DMS 273 treated with DMSO at 0.1 percent for 48 hours (cell line): ENCODE measurements at places on chromosomes 12 and 14.
A peak's percentile ranks its signal among the peaks of the same experiment; 100 is the strongest.

DNA sequence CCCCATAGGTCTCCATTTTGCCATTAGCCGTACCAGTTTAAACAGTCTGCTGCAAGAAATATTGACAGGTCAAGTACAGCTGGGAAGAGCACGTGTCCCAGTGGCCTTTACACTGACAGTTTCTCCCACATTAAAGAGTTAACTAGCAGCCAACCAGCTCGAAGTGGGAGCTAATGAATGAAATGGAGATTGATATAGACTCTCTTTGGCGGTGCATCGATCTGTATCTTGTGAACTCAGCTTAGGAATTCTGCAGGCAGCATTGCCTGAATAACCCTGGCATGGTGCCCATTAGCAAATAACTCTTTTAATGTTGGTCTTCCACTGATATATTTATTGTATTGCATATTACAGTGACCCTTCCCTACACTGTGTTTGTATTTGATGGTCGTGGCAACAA, 319.4 kb downstream of the EGLN3 start:
- DNase-seq = no peak

DNA sequence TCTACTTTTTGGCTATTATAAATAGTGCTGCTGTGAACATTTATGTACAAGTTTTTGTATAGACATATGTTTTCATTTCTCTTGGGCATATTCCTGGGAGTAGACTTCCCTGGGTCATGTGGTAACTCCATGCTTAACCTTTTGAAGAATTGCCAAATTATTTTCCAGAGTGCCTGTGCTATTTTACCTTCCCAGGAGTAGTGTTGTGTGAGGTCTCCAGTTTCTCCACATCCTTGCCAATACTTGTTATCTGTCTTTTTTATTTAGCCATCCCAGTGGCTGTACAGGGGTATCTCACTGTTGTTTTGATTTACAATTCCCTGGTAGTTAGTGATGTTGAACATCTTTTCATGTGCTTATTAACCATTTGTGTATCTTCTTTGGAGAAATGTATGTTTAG, 18.9 kb downstream of the UBE3B start:
- DNase-seq = no peak

- DNase-seq = peak; percentile 95
Measured at GRCh38 chr14:20603813-20604690, 12.9 kb upstream of the RNASE12 start.

DNA sequence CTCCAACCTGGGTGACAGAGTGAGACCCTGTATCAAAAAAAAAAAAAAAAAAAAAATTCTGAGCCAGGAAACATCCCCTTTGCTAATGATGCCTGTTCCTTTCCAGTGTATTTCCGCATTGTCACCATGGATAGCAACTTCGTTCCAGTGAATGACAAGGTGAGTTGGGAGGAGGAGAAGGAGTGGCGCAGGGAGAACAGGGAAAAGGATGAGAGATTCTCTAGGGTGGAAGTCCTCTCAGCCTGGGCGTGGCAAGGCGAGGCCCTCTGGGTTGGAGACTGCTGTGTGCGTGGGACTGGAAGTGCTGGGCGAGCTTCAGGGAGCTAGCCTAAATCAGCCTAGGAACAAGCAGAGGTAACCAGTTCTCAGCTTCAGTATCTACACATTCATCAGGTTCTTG, 7.2 kb downstream of the A2ML1 start:
- DNase-seq = no peak

GRCh38 chr14:61992139-61992538, 229.9 kb downstream of the SNAPC1 start:
- DNase-seq = no peak

DNA sequence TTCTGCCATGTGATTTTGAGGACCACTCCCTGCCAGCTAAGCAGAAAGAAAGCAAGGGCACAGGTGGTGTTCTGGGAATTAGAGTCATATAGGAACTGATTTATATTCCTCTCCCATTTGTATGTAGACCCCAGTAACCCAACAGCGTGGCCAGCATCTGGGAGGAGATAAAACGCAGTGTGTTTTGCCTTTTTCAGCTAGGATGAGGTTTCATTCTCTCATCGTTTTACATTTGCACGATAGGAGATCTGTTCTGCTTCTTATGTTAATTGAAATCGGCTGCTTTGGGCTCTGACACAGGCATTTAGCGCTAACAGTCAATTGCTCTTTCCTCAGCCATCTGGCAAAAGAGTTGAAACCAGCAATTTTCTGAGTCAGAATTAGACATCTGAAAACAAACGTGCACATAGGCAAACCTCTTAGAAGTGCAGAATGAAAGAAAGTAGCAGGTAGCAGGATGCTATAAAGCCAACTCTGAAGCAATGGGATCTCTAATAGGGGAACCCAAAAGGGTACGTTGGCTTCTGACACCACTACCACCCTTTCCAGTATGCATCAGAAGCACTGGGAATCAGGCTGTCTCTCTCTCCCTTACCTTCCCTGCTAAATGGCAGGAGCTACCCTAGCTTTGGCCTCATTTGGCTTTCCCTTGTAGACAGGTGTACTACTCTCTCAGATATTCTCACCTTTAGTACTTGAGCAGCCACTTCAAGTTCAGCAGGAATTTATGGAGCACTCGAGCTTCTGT, 219.1 kb downstream of the PHLDA1 start:
- peak; percentile 56 for DNase-seq

- no peak for DNase-seq
Measured at GRCh38 chr14:100850841-100851585, 25.1 kb downstream of the MEG3 start.

- DNase-seq = no peak
Measured at GRCh38 chr14:100654814-100655740, 67.9 kb upstream of the BEGAIN start.

- no peak for DNase-seq
Measured at GRCh38 chr12:7460375-7461259, 16.7 kb upstream of the CD163L1 start.

DNA sequence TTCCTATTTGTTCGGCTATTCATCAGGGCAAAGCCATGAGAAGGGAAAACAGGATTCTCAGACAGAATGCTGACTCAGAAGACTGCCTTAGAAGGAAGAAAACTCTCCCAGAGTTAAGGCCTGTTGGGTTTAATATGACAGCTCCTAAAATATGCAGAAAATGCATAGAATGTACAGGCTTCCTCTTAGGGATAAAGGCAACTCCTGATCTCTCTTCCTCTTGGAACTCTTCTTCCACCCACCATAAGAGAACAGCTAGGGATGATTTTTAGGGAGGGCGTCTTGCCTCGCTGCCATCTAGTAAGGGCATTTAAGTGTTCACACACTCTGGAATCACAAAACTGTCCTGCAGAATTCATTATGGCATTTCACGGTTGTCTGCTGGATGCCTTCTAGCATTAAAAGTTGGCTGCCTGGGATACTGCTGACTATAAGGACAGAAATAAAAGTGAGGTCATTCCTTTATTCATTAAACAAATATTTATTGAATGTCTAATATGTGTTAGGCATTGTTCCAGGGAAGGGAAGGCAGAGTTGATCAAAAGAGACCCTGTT, 73.7 kb downstream of the DCAF5 start:
- DNase-seq = no peak

GRCh38 chr12:117282490-117282889, 78.9 kb downstream of the NOS1 start:
- no peak for DNase-seq

DNA sequence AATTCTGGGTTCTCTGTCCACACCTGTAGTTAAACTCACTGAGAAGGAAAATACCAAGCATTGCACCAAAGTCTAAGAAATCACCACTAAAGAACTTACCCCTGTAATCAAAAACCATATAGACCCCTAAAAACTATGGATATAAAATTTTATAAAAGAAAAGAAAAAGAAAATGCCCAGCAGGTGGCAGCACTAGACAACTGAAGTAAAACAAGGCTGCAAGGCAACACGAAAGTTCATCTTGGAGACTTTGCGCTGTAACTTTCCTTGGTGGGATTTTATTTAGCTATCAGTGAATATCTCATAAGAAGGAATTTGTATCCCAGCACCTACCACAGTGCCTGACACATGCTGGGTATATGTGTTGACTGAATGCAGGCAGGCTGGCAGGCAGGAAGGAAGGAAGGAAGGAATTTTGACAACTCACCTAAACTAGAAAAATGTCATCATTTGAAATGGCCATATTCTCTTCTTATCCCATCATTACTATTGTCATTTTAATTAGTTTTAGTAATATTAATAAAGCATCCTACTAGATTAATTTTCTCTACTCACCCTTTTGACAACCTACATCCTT, 68.2 kb upstream of the ETV6 start:
- peak; percentile 11 for DNase-seq

GRCh38 chr14:85239791-85240190, 290.2 kb upstream of the FLRT2 start:
- no peak for DNase-seq

DNA sequence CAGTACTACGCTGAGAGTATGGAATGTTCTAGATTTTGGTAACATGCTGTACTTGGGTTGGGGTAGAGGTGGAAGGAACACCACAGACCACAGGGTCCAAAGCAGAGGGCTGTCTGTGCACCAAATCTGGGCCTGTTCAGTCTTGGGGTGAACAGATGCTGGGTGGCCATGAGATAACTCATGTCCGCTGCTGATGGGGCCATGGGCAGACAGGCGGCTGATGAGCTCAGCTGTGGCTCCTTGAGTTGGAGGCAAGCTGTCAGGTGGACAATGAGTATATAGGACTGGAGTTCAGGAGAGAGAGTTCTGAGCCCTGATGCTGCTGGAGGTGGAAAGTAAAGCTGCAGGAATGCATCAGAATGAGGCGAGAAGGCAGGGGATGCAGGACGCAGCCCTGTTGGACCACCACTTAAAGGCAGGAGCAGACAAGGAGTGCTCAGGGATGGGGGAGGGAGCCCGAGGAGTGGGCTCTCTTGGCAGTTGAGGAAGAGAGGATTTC, 6.2 kb downstream of the SMIM41 start:
- no peak for DNase-seq

DNA sequence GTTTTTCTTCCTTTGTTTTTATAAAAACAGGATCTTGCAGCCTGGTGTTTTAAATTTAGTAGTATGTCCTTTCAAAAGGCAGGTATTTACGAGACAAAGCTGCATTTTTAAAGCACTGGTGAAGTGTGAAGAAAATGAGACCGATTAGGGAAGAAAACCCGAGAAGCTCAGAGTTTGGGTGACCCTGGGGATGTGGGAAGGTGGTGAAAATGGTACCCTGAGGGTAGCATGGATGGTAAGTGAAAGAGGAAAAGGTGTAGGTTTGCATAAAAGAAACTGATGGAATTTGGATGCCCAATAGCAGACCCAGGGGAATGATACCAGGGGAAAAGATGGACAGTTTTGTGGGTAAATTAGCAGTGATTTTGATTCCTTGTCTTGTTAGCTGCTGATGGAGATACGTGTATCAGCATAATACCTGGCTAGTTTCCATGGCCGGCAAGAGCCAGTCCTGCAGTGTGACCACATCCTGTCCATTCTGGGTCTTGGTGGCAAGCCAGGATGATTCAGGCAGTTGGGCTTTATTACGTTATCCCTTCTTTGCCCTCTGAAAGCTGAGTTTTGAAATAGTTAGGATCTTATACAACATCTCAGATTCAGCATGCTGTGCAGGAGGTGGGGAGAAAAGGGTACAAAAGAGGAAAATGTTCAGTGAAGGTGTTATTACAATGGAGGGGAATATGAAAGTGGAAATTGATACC, 8.9 kb downstream of the BICD1 start:
- DNase-seq = no peak

DNA sequence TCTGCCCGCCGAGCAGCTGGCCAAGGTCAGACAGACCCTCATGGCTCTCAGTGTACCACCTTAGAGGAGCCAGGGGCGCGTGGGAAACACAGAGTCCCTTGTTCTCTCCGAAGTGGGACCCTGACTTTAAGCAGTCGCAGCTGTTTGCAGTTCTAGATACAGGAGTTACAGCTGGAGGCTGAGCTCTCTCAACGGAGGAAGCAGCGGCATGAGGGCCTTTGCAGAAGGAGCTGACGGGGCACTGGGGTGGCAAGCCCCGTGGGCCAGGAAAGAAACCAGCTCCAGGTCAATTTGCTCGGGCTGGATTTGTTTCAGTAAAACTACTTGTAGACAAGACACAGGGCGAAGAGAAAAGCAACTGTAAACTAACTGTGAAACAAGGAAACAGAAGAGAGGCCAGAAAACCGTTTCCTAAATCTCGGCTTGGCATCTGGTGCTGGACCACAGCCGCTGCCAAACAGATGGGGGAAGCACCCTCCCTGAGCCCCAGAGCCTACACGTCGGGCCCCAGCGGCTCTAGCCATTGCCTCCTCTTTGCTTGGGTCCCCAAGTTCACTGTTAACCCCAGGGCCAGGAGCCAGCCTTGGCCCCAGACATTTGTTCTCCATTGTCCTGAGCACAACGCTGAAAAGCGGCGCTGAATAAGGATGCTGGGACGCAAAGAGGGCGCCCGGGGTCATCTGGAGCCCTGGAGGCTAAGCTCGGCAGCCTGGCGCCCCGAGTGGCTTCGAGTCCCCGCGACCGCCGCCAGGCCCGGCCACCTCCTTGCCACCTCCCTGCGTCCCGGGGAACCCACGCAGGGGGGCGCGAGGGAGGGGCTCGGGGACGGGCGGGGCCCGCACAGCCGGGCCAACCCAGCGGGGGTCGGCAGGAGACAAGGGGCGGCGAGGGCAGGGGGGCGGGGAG, 914 bp upstream of the PACS2 start:
- peak; percentile 38 for DNase-seq

- DNase-seq = no peak
Measured at GRCh38 chr12:97560786-97561618, 98.4 kb downstream of the RMST start.

GRCh38 chr14:31206536-31207286, 882 bp downstream of the HECTD1 start:
- DNase-seq = no peak

GRCh38 chr14:27078191-27078590, 480.4 kb upstream of the NOVA1 start:
- no peak for DNase-seq

DNA sequence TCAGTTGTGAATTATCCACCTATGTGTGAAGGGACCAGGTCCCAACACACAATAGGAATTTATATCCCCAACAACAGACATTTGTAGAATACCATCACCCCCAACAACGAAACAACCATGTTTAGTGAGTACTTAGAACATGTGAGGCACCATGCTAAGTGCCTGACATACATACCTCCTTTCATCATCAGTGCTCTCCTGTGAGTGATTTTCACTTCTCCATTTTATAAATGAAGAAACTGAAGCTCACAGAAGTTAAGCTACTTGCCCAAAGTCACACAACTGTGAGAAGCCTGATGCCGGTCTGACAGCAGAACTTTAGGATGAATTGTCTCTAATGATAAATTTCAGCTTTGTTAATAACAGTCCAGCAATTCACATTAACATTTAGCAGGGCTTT, 35.4 kb downstream of the SPTB start:
- DNase-seq = no peak

DNA sequence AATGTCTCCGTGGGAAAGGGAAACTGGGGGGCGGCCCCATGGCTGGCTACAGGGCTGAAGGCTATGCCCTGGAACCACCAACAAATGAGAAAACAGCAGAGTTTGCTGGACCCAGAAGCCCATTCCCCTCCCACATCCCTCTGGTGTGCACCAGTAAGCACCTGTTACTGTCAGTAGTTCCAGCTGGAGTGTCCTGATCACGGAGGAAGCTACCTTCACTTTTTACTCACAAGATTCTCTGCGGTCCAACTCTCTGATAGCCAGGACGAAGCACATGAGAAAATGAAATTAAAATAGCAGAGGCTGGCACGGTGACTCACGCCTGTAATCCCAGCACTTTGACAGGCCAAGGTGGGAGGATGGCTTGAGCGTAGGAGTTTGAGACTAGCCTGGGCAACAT, 22.7 kb upstream of the MEG3 start:
- no peak for DNase-seq
